ENCODE measurements at places on chromosomes 2 and 18.

- no peak for DNase-seq
Measured at GRCh38 chr2:199455545-199456382, 2.0 kb downstream of the SATB2 start.

- DNase-seq, result no peak
Measured at GRCh38 chr2:127671557-127672302, 3.6 kb downstream of the LIMS2 start.

GRCh38 chr2:24958411-24958935, 13.3 kb downstream of the DNAJC27 start:
- no peak for DNase-seq

GRCh38 chr2:28068088-28068487, 177.6 kb downstream of the BABAM2 start:
- DNase-seq, result no peak

DNA sequence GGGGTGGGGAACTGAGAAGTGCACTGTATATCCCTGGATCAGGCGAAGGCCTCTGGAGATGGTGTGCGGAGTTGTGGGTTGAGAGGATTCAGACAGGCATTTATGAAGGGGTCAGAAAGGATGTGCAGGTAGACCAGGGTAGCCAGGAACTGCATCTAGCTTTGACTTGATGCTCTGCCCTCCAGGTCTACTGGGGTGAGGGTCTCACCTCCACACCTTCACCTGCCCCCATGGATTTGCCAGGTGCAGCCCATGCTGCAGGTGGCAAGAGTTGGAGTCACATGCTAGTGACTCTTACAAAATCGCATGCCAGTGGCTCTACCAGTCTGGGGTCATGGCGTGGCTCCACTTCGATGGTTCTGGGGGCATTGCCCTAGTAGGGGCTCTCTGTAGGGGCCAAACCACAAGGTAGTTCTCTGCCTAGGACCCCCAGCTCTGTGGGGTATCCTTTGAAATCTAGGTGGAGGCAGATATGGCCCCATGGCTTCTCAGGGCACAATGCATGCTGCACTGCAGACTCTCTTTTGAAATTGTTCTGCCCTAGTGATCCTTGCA, 18.9 kb upstream of the KCNF1 start:
- no peak for DNase-seq

DNA sequence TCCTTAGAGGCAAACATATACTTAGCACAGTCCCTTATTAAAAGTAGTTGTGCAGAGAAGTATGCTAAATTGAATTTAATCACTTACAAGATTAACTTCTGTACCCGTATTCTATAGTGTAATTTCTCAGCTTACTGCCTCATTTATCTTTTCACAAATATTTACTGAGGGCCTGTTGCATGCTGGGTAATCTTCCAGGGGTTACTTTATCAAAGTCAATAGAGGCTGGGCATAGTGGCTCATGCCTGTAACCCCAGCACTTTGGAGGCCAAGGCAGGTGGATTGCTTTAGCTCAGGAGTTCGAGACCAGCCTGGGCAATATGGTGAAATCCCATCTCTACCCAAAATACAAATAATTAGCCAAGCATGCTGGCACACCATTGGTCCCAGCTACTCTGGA, 111.7 kb upstream of the RAB27B start:
- no peak for DNase-seq

GRCh38 chr18:55382277-55382805, 205.7 kb downstream of the TCF4 start:
- no peak for DNase-seq

- no peak for DNase-seq
Measured at GRCh38 chr2:128602699-128603101, 284.0 kb upstream of the HS6ST1 start.

- DNase-seq, result no peak
Measured at GRCh38 chr2:11079136-11079824, 76.0 kb upstream of the SLC66A3 start.

- DNase-seq, result no peak
Measured at GRCh38 chr2:128490881-128491691, 172.4 kb upstream of the HS6ST1 start.

DNA sequence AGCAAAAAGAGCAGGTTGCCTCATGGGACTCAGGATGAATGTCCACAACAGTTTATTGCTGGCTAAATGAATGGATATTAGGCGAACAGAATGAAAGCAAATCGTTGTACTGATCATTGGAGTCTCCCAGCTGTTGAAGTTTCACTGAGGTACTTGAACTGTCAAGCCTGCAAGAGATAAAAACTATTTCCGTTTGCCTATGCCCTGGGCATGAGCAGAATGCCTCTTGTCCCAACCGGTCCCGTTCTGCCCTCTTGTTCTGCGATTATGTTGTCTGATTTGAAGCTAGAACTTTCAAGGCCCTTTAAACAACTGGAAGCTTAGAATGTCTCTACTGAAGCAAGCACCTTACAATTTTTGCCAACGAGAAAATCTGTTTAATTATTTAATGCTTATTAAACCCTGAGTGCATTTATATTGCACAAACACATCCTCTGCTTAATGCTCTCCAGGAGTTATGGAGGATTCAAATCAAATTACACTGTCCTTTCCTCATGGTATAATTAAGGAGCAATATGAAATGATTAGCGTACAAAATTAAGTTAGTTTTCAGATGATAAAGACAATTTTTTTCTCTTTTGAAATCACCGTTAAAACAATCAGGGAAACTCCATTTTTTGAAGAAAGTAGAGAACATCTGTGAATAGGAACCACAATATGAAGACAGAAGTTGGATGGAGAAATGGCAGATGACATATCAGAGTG, 17.7 kb downstream of the QPCT start:
- no peak for DNase-seq

DNA sequence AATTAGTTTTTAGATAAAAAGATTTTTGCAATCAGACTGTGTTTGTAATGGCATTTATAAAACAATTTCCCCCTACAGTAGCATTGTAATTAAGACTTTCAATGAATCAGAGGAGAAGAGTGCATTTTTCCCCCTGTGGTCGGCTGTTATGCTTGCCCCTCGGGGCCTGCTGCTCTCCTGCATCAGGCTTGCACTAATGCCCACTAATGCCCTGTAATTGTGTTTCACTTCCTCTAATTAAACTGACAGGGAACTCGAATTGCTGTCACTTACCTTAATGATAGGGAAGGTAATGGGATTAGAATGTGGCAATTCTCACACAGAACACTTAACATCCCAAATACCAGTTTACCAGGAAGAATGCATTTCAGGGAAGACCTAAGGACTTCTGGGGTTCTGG, 61.2 kb upstream of the LRRTM1 start:
- no peak for DNase-seq

DNA sequence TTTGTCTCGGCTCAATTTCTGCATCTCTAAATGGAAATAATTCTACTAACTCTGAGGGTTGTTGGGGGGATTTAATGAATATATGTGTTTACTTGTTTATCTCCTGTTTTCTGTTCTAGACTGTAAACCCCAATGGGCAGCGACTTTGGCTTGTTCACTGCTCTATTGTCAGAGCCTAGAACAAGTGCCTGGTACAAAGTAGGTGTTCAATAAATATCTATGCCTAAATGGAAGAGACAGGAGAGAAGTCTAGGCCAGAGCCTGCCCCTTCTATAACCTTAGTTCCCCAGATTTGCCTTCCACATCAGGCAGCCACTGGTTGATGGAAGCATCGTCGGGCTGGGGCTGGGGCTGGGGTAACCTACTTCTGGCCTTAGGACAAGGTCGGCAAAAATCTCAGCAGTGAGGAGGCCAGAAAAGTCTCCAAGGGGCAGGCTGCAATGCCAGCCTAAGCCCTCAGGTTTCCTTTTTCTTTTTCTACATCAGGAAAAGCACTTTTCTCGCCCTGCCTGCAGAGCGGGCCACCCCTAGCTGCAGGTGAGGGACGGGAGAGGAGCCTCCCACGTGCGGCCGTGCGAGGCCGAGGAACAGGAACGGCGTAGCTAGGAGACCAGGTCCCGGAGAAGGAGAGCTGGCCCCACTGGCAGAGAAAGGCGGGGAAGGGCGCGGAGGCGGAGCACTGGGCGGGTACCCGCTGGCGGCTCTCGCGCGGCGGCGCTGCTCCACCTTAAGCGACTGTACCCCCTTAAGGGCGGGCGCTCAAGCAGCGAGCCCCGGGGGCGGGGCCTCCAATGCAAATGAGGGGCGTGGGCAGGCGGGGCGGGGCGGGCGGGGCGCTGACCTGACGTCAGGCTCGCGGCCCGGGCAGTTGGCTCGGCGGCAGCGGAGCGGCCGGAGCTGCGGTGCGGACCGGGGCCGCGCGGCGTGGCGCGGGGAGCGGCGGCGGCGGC, at the start of gene CNNM4:
Gene CNNM4 (plus strand): TSS at position 867 of the 950 bp plus-strand sequence. CDS start 98 bp downstream, outside the sequence.
- DNase-seq, result no peak

DNA sequence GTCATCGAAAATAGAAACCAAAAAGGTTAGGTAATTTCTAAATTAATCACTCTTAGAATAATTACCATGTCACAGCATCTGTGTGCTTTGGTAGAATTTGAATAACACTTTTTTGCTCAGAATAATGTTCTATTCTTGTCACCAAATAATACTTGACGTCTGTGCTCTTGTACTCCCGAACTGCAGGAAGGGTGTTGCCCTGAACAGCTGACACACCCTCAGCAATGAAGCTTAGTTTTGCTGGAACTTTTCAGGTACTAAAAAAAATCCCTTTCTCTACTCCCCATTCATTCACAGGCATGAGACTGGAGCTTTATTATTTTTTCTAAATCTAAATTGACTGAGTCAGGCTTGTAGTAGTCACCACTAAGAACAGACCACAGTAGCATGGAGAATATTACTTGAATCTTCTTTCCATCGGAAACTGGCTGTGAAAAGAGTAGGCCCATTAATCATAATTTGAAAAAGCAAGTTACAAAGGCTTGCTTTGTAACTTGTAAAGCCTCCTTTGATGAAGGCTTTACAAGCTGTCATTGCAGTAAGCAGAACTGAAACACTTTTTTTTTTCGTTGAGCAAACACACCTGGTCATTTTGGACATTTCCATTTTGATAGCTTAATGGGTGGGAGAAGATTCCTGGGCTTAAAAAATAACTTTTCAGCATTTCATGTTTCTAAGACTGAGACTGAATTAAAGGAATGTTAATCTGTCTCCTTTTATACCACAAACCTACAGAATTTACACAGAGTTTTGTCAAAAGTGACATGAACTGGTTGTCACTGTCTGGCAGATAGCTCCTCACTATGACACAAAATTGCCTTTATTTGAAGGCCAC, 70.3 kb upstream of the PELI1 start:
- DNase-seq, result no peak

DNA sequence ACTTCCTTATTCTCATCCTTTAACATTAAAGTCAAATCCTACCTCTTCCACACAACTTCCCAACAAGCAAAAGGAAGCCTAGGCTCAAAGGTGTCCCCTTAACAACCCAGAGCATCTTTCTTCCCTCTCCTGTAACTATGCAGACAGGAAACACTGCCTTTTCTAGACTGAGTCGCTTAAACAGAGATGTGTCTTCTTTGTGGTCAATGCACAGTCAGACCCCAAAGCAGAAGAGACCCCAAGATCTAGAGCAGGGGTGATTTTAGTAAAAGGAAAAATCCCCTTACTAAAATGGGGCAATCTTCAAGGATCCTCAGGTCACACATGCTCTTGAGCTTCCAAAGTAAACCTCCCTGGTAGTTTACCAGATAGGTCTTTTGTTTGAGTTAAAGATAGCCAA, 86.6 kb upstream of the POMC start:
- DNase-seq, result no peak

DNA sequence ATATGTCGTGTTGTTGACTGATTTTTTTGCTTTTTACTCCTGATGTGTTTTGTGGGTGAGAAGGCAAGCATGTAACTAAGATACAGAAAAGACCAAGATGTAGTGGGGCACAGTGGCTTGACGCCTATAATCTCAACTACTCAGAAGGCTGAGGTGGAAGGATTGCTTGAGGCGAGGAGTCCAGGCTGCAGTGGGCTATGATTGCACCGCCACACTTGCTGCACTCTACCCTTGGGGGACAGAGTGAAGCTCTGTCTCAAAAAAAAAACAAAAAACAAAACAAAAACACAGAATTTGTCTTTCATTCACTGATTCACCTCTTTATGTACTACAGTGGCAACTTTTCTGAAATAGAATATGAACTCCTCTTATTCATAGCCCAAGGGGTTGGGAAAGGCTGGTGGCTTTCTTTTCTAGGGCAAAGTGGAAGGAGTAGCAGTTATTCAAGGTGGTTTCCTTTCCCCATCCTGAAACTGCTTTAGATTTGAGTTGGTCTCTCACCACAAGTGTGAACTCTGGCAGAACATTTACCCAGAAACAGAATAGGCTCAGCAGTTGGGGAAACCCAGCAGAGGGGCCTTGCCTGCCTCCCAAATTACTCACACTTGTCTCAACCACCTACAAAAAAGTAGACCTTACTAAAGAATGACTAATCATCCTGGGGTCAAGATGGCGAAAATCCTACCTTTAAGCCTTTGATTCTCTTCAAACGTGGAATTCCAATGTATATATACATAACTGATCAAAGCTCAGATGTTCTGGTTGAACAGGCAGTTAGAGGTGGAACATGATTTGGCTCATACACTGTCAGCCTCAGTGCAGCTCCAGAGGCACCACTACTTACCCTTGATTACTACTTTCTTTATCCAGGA, 6.5 kb downstream of the TANK start:
- DNase-seq, result no peak

DNA sequence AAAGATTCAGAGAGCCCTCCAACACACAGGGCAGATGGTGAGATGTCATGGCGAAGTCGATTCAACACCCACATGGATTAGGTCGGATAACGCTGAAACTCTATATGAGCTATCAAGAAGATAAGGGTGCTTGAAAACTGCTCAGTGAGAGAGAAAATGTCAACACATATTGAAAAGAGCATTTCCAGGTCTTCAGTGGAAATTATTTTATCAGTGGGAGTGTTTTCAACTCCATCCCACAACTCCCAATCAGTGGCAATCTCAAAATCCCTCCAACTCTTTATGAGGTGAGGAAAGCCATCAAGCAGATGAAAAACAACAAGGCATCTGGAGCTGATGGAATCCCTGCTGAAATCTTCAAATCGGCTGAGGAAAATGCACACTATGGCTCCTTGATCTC, 104.5 kb upstream of the KLHL14 start:
- no peak for DNase-seq

DNA sequence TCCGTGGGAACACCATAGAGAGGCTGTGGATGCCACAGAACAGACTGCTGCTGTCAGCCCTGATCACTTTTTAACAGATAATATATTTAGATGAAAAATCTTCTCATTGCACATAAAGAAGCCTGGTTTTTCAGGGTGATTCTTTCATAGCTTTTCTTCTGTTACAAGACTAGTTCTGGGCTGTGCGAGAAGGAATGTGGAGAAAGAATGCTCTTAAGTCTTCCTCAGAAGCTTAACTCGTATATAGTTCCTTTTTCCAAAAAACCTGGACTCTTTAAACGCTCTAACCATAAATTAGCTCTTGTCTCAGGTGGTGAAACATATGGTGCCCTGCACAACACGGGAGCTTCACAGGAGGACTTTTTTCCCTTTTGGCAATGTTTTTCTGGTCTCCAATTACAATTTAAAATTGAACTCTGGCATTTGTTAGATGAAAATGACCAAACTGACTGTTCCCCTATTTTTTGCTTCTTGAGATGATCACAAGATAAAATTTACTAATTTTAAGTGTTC, 125.9 kb upstream of the SMAD7 start:
- no peak for DNase-seq

DNA sequence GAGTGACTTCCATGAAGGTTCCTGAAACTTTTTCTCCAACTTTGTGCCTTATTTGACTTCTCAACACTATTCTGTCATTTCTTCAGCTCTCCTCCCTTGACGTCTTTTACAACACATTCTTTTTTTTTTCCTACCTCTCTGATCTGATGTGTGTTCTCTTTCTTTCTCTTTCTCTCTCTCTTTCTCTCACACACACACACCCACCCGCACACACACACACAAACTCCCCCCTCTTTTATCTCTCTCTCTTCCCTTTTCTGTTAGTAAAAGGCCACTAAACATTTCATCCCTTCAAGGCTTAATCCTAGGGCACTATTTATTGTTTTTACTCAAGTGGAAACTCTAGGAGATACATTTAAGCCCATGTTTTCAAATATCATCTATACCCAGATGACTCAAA, 107.8 kb upstream of the CNTNAP5 start:
- DNase-seq, result no peak
